ENCODE measurements at places on chromosomes 11 and 22. TPM values are rescaled to one million over a fixed set of nuclear protein-coding genes. Genes with fewer than 3 reads are reported as not detected.

- peaks cover 1% of the 10 kb centered on the region for H3K27me3 ChIP-seq
- no peak overlapping the region for H3K27ac ChIP-seq
- H3K4me1 ChIP-seq, result no peaks in the 10 kb centered on the region
Observed at GRCh38 chr11:11171854-11172253, 181.2 kb downstream of the CSNK2A3 start.

DNA sequence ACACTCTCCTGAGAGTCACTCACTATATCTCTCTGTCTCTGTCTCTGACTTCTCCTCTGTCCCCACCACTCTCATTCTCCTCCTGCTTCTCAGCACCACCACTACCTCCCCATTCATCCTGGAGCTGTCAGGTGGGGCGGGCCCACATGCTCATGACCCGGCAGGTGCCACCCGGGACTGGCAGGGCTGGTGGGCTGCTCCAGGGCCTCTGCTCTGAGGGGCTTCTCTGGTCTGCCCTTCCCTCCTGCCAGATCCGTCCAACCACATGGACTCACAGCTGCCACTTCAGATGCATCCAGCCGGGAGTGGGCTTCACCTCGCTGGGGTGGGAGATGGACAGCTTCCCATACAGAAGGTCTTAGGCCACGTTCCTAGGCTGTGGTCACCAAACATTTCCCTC is 4.8 kb upstream of the EMID1 start:
- peak overlapping the region; percentile 43 for H3K27ac ChIP-seq
- H3K27me3 ChIP-seq, result no peaks in the 10 kb centered on the region
- no peaks in the 10 kb centered on the region for H3K36me3 ChIP-seq
- no peaks in the 10 kb centered on the region for H3K4me1 ChIP-seq

Gene ARSA
- total RNA-seq, result 11.5 TPM

GRCh38 chr22:27667121-27667843 is 134.3 kb downstream of the MN1 start:
- H3K27me3 ChIP-seq, result no peaks in the 10 kb centered on the region
- H3K27ac ChIP-seq, result peak overlapping the region; percentile 53
- DNase-seq, result no peak
- H3K36me3 ChIP-seq, result no peaks in the 10 kb centered on the region
